ENCODE measurements at places on chromosomes 1 and 21.

DNA sequence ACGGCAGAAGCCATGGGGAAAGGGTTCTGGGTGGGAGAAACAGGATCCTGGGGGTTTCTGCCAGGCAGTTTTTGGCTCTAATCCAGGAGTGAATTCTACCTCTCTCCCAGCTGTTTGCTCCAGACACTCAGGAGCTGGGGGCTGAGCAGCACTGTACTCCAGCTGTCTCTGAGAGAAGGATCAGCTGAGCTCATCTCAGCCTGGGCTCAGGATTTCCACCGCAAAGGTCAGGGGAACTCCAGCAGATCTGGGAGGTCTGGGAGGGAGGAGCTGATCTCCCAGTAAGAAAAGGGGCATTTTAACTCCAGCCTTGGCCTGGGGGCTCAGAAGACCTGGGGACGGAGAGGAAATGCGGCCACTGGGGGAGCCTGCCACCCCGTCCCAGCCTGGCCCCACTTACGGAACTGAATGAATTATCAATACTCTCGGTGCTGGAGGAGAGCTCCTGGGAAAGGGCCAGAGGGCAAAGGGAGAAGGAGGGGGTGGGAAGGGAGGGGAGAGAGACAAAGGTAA is 17.3 kb downstream of the PI4KB start:
- no peak for DNase-seq

- no peak for DNase-seq
Measured at GRCh38 chr1:180167721-180168467, 13.2 kb downstream of the QSOX1 start.

DNA sequence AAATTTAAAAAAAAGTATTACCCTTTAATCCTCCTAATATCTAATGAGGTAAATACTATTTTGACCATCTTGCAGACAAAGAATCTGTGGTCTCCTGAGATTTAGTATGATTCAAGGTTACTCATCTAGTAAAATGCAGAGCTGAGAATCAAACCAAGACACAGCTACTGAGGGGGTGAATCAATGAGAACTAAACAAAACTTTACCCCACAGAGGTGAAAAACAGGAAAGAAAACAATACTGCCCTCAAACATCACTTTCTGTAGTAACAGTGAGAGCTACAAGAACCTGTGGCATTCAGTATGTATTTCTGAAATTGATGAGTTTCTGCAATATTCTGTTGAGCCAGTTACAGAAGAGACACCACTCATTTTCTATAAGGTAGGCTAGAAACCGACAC is 85.1 kb downstream of the JAK1 start:
- no peak for DNase-seq

- peak; percentile 89 for DNase-seq
Measured at GRCh38 chr1:227437495-227438008, 119.3 kb upstream of the CDC42BPA start.

GRCh38 chr1:157203166-157203565 is 65.0 kb upstream of the ETV3 start:
- DNase-seq, result no peak

DNA sequence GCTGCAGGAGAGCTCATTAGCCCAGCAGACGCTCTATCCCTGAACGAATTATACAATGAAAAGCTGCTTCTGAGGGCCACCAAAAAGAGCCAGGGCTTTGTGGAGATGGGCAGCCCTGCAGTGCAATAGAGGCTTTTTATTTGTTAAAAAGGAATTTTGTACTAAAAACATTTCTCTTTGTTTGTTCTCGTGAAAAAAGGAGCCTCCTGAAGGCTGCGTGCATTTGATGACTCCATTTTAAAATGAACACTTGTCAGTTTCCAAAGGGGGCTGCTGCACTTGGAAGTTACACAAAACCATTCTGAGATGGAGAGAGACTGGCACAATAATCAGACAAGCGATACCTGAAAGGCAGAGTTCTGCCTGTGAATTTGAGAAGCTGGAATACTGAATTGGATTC is 202.8 kb downstream of the NTNG1 start:
- no peak for DNase-seq

All from hematopoietic multipotent progenitor cell treated with erythropoietin and hydrocortisone succinate and interleukin-3 and kit ligand, for 4 days (in vitro differentiated cells).